Vagina (tissue), 2 donors: ENCODE measurements at places on chromosomes 13 and 19.

DNA sequence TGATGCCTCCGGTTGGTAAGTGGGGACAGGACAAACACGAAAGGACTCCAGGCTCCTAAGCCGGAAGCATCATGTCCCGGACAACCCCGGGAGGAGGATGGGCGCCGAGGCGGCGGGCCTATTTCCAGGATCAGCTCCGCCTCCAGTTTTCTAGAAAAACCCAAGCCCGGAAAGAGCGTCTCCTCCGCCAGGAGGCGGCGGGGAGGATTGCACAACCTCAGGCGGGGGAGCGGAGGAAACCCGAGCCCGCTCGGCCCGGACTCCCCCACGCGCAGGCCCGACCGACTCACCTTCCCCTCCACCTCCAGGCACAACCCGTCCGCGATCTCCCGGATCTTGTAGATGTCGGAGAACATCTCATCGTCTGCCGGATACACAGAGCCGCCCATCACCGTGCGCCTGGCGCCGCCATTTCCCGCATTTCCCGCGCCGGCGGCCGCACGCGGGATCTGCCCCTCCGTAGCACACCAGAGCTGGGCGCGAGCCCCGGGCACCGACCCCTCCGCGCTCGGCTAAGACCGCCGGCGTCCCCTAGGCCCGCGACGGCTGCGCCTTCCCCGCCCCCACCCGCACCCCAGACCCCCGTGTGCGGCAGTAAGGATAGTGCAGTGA lies 455 bp downstream of the TPT1 start:
- DNase-seq, result peak; percentile 96

- DNase-seq, result no peak
Observed at GRCh38 chr13:40077396-40078027, 422.1 kb downstream of the COG6 start.

- DNase-seq, result no peak
Observed at GRCh38 chr19:51142119-51142518, at the start of gene SIGLEC7. Gene SIGLEC7, plus strand, starts transcription at chr19:51142301. Its CDS starts 69 bp downstream, at chr19:51142370.

DNA sequence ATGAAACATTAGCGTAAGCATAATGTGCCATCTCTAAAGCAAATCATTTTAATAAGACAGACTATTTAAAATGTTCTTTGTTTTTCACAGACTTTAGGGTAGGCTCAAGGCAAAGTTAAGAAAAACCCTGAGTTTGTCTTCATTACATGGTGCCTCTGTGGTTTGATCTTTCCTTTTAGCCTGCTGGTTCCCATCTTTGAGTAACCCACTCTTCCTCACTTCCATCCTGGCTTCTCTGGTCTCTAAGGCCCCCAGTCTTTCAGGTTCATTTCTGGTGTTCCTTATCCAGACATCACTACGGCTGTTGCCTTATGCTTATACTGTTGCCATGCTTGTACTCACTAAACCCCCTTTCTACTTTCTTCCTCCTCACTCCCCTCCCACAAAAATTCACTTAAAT lies 38.4 kb downstream of the DACH1 start:
- DNase-seq, result no peak

DNA sequence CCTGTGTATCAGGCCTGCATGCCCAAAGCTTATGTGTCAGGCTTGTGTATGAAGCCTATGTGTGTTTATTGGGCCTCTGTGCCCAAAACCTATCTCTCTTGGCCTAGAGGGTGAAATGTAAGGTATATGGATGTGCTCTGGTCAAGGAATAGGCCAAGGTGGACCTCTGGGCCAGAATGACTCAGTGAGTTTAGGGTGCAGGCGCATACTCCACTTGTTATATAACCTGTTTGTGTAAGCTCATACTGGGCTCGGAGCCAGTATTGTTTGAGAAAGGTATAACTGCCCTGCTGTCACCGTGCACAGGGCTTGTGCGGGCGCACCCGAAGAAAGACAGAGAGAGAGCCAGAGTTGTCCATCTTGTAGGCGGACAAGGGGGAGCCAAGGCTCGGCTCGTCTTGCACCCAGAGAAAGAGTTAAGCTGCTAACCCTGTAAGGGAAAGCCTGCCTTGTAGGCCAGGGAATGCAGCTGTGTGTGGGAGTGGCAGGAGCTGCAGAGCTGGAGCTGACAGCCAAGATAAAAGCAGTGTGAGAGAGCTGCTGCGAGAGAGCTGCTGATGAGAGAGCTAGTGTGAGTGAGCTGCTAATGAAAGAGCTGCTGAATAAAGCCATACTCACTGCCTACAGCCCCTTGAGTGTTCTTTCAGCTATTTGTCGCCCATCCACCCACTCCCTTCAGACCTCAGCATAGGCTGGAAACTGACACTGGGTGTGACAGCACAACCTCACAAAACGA lies 43.4 kb upstream of the N4BP2L1 start:
- DNase-seq, result no peak

DNA sequence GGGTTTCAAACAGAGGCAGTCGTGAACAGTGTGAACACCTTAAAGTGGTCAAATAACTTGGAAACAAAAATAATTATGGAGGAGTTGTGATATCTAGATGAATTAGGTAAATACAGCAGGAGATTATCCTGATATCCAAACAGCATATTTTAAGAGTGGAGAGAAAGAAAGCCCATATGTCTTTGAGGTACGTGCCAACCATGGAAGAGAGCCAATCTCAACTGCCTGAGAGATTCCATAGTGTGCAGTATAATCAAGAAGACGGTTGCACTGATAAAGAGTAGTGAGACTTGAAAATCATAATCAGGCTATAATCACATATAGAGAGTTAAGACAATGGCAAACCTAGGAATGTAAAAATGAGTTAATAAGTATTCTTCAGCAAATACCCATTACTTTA lies 472.8 kb upstream of the SLITRK5 start:
- no peak for DNase-seq

GRCh38 chr19:53646144-53646543 lies 14.3 kb downstream of the DPRX start:
- no peak for DNase-seq

- no peak for DNase-seq
Observed at GRCh38 chr13:46622630-46623256, 69.8 kb downstream of the LRCH1 start.

DNA sequence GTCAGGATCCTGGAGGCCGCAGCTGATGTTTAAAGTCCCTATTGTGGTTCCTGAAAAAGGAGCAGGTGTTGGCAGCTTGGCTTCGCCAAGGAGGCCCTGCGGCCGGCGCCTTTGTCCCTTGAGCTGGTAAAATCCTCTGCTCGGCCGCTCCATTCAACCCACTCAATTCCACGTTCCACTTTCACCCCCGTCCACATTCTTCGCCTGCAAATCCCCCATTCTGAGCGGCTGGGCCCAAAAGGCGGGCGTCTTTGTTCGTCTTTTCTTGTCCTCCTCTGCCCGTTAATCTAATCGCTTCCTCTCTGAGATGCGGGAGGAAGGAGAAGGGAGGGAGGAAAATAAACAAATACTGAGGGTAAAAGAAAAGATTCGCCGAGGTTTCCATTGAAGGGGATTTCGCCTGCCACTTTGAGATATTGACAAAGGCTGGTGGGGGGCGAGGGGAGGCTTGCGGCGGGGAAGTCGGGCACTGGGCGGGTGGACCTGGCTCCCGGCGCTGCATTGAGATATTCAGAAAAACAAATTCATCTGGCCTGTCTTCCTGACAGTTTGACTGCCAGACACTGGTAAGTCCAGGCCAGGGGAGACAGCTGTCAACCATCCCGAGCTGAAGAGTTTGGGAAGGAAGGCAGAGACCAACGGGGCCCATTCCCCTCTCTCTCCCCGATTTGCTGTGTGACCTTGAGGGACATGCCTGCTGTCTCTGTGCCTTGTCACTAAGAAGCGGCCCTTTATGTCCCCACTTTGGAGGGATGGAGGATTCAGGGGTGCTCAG lies 37.6 kb downstream of the ZNRF4 start:
- no peak for DNase-seq

- no peak for DNase-seq
Observed at GRCh38 chr13:112574834-112575613, 12.9 kb downstream of the TUBGCP3 start.

DNA sequence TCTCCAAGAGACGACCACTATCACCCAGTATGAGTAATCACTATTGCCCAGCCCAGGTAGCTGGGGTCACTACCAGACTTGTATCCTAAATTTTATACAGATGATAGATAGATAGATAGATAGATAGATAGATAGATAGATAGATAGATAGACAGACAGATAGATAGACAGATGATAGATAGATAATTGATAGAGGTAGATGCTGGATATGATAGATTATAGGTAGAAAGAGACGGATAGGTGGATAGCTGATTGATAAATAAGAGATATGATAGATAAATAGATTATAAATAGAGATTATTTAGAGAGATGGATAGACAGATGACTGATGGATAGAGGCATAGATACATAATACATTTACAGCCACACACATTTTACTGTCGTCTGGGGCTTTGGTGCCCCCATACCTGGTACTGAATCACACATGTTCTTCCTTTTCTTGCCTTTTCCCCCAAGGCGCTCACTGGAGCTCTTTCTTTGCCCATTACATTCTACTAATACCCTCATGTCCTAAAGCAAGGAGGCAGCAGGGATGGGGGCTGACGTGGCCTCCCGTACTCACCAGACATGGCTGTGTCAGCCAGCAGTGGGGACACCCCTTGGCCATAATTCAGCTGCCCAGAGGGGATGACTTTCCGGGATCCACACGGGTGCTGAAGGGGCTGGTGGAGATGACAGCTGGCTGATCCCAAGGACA lies 44.6 kb upstream of the CCNE1 start:
- no peak for DNase-seq

DNA sequence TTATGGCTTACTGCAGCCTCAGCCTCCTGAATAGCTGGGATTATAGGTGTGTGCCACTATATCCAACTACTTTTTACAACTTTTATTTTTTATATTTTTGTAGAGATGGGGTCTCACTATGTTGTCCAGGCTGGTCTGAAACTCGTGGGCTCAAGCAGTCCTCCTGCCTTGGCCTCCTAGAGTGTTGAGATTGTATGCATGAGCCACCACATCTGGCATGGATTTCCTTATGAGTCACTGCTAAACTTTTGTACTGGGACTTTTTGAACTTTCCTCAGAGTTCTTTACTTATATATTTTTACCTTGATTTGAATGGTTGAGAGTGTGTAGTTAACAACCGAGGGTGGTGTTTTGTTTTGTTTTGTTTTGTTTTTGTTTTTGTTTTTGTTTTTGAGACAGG lies 33.4 kb downstream of the DNAJC3 start:
- no peak for DNase-seq

- DNase-seq, result peak; percentile 91
Observed at GRCh38 chr19:31503211-31503610, 154.0 kb upstream of the TSHZ3 start.

GRCh38 chr19:14699641-14700040 lies 9.8 kb downstream of the ZNF333 start:
- no peak for DNase-seq

DNA sequence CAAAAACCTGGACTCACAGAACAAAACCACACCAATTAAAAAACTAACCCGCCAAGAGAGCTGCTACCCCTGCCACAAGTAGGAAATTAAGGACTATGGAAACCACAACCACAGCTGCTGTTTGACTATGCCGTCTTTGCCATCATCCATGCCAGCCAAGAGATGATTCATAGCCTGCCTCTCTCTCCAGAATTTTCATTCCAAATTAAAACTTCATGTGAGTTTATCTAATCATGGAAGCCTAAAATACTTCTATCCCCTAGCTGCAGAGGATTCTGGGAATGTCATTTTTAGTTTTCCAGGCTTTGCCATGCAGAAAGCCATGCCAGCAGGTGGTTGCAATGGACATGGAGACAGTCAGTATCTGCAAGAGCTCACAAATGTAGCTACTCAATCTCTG lies 27.6 kb upstream of the GTF2F2 start:
- no peak for DNase-seq

- no peak for DNase-seq
Observed at GRCh38 chr19:44908836-44909261, 3.3 kb downstream of the APOE start.

GRCh38 chr13:36382030-36382429 lies 35.8 kb upstream of the SPART start:
- DNase-seq, result no peak
